ENCODE measurements at places on chromosomes 7 and 10.

- DNase-seq = no peak
Measured at GRCh38 chr10:118687472-118687871, 67.3 kb downstream of the CACUL1 start.

- no peak for DNase-seq
Measured at GRCh38 chr10:72011468-72011867, 47.3 kb downstream of the CHST3 start.

DNA sequence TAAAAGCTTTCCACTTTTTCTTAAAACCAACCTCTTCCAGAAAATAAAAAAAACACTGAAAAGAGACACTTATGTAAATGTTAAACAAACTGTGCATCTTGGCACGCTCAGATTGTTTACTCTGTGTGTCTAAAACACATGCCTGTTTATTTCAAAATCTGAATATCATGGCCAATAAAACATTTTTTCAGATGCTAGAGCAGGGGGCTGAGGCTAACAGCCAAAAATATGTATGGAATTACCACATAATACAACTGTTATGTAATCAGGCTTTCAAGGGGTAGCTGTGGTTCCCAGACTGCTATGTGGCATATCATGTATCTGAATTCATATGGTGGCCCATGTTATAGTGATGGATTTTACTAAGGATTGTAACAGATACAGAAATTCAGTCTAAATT, 130.4 kb downstream of the HIBADH start:
- peak; percentile 17 for DNase-seq

GRCh38 chr10:12130237-12130872, 878 bp downstream of the SEC61A2 start:
- DNase-seq = peak; percentile 93

DNA sequence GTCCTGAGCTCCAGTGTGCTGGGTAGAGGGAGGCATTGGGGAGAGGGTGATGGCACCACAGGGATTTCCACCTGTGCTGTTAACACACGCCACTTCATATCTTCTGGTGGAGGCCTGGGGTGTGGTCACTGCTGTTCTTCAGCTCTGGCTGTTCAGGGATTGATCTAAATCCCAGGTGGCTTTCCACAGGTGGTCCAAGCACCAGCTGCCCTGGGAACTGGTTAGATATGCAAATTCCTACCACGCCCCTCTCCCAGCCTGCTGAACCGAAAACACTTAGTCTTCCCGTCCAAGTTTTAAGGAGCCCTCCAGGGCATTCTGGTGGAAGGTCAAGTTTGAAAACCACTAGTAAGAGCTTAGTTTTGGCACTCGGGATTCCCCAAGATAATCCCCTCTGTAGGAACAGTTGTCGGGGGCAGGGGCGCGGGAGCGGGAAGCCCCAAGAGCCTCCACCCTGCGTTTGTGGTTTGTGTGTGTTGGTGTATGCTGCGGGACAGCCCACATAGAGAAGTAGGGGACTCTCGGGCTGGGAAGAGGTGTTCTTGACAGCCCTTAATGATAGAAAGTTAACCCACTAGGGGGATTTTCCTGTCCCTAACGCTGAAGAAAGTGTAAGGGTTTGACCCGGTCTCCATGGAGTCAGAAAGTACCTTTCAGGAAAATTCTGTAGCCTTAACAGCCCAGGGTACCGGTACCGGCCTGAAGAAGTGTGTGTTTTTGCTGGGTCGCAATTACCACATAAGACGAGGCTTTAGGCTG, 5.1 kb downstream of the DEPP1 start:
- no peak for DNase-seq

DNA sequence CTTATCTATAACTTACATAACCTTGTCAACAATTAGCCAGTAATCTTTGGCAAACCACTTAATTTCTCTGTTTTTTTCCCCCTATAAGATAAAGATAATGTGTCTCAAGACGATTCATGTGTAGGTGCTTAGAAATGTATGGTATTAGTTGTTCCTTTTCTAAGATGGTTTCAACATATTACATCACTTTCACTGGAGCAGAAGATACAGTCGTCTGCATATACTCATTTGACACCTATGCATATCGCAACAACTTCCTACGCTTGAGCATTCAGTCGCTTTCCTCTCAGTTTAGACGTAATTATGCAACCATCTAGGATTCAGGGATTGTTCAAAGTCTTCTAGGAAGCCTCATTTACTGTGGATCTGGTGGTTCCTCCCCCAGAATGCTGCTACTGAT, 396.7 kb downstream of the PHTF2 start:
- no peak for DNase-seq

DNA sequence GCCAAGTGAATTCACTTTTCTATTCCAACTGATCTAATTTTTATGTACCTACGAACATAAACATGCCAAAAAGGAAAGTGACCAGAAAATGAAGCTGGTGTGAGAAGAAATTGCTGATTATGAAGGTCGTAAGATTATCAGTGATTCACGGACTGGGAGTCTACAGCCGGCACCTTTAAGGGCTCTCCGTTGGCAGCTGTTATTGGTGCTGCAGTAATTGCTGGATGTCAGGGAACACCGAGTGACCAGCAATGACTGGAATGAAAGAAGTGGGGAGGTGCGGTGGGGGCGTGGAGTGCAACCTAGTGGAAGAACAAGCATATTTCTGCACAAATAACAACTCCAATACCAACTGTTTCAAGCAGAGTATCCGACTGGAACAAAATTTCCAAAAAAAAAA, 109.8 kb upstream of the TARP start:
- no peak for DNase-seq

- no peak for DNase-seq
Measured at GRCh38 chr7:4996696-4997222, 37.8 kb upstream of the MMD2 start.

- no peak for DNase-seq
Measured at GRCh38 chr10:34288634-34289033, 526.5 kb downstream of the PARD3 start.

DNA sequence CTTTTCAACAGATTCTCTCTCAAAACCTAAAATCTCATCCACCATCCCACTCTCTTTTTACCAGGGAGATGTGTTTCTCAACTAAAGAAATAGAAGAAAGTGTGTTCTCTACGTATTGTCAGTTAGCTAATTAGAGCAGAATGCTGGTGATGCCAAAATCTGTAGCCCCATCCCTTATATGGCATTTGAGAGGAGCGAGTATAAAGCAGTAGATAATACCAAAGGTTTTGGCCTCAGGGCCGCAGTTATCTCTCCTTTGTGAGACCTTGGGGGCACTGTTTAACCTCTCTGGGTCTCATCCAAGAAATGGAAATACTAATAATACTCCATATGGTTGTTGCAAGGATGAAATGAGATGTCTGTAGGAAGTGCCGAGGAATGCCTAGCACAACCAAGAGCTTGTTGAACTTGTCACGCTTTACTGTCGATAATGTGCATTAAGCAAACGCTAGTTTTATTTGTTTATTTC, 456 bp upstream of the DLD start:
- DNase-seq = peak; percentile 40

DNA sequence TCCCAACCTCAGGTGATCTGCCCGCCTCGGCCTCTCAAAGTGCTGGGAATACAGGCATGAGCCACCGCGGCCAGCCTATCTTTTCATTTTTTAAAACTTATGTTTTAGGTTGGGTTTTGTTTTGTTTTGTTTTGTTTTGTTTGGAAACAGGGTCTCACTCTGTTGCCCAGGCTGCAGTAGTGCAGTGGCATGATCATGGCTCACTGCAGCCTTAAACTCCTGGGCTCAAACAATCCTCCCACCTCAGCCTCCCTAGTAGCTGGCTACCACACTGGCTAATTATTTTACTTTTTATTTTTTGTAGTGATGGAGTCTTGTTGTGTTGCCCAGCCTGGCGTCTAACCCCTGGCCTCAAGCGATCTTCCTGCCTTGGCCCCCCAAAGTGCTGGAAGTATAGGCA, 19.4 kb upstream of the AGFG2 start:
- no peak for DNase-seq

DNA sequence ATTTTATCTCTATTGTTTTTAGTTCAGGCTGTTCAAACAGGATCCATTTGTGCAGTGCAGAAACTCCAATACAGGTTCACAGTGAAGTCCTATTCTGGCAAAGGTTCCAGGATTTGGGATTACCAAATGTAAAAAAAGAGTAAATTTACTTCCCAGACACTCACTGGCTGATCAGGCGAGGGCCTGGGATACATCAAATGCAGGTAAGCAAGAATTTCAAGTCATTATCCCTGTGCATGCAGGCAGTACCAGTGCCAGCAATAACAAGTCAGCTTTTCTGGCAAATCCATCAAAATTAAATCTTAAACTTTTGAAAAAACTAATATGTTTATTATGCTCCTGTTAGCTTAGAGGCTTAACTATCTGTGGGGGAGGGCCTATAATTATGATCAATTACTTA, 6.3 kb downstream of the CDK6 start:
- DNase-seq = no peak

- no peak for DNase-seq
Measured at GRCh38 chr10:126616737-126617136, 53.8 kb downstream of the C10orf90 start.

DNA sequence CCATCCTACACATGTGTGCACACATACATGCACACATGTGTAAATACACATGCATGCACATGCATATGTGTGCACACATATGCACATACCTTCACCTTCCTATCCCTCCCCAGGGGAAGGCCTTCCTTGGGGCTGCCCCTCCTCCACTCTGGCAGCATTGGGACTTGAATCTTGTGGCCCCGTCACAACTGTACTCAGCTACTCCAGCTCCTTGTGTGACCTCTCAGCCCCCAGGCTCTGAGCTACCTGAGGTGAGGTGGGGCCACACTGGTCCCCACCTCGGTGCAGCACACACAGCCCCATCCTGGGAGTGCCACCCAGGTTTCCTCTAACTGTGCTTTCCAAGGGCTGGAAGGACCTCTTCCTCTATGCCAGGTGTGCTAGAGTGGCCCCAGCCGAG, 116.0 kb downstream of the LHPP start:
- no peak for DNase-seq

GRCh38 chr10:73465978-73466726, 29.7 kb downstream of the PPP3CB start:
- no peak for DNase-seq

DNA sequence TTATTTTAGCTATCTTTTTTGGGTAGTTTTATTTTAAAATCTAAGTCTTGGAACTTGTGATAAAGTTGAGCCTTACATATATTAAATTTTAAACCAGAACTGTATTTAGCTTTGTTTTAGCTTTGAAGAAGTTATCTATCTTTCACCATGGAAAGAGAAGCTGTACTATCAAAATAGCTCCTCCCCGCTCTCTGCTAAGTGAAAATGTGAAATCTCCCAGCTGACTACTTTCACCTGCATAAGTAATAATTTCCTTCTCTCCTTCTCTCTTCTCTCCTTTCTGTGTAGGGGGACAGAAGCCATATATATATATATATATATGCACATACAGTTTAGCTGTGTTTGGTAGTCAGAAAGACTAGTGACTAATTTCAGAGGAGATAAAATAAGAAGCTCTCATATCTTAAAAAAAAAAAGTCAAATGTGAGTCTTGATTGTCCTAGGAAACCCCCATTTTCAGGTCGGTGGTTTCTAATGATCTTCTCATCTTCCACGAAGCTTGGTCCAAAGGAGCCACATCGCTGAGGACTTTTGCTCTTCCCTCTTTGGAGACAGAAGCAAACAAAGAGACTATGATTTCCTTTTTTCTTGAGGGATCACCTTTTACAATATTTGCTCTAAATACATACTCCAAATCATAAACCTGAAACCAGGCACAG, 30.6 kb upstream of the GDI2 start:
- DNase-seq = no peak

GRCh38 chr7:69412331-69413146, 185.7 kb upstream of the AUTS2 start:
- peak; percentile 93 for DNase-seq

GRCh38 chr7:158320328-158320727, 267.3 kb downstream of the PTPRN2 start:
- no peak for DNase-seq

DNA sequence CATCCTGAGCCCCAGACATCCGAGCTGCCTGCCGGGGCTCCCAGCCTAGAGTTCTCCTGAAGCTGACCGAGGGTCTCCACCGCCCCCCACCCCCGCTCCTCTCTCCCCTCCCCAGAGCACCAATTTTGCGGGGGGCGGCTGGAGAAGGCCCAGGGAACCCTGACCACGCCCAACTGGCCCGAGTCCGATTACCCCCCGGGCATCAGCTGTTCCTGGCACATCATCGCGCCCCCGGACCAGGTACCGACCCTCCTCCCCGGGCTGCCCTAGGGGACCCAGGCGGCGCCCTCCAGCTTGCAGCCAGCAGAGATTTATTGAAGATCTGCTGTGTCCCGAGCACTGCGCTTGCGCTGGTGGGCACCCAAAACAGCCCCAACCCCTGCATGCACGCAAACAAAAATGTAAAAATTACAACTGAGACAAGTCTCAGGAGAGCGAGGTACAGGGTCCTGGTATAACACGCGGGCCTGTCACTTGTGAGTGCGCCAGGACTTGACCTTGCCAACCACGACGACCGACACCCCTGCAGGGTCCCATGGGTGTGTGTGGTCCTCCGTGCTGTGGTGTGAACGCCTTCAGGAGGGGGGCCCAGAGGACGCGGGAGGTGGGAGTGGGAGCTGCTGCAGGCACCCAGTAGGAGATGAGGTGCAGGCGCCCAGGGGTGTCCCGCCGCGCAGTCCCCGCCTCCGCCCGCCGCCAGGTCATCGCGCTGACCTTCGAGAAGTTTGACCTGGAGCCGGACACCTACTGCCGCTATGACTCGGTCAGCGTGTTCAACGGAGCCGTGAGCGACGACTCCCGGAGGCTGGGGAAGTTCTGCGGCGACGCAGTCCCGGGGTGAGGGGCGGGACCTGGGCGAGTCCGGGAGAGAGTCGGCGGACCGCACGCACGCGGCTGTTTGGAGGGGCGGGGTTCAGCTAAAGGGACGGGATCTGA, 3.1 kb downstream of the PCOLCE start:
- DNase-seq = peak; percentile 75

- no peak for DNase-seq
Measured at GRCh38 chr7:3537210-3537875, 236.3 kb downstream of the SDK1 start.

GRCh38 chr10:27699776-27700175, 45.8 kb downstream of the MKX start:
- DNase-seq = no peak

GRCh38 chr10:46254007-46254383, 32.8 kb upstream of the ANTXRL start:
- no peak for DNase-seq

DNA sequence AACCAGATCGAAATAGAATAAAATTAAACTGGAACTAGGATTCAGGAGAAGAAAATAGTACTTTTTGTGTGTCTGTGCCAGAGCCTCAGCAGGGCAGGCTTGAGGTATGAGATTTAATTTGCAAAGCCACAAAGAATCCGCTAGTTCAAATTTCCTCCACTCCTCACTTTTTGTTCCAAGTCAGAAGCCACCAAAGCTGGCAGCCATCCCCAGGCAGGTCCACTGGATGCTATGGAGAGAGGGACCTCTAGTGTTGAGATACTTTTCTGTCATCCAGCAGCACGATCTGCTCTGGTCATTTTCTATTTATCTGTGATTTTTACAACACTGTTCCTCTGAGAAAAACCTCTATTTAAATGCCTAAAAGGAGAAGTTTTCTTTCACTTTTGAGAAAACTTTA, 147.9 kb upstream of the FRMD4A start:
- DNase-seq = peak; percentile 31

GRCh38 chr7:29569648-29570047, 6.0 kb downstream of the PRR15 start:
- peak; percentile 24 for DNase-seq

GRCh38 chr10:44015702-44016500, 367.2 kb upstream of the ZNF32 start:
- DNase-seq = no peak

GRCh38 chr7:17526621-17527020, 228.2 kb downstream of the AHR start:
- DNase-seq = no peak

GRCh38 chr10:1094112-1095057, 38.2 kb downstream of the WDR37 start:
- DNase-seq = no peak

GRCh38 chr10:119505588-119506315, 36.8 kb downstream of the RGS10 start:
- no peak for DNase-seq
